Activated T-cell treated with anti-CD3 and anti-CD28 coated beads for 48 hours (primary cell): ENCODE measurements at places on chromosomes 6 and 20.

DNA sequence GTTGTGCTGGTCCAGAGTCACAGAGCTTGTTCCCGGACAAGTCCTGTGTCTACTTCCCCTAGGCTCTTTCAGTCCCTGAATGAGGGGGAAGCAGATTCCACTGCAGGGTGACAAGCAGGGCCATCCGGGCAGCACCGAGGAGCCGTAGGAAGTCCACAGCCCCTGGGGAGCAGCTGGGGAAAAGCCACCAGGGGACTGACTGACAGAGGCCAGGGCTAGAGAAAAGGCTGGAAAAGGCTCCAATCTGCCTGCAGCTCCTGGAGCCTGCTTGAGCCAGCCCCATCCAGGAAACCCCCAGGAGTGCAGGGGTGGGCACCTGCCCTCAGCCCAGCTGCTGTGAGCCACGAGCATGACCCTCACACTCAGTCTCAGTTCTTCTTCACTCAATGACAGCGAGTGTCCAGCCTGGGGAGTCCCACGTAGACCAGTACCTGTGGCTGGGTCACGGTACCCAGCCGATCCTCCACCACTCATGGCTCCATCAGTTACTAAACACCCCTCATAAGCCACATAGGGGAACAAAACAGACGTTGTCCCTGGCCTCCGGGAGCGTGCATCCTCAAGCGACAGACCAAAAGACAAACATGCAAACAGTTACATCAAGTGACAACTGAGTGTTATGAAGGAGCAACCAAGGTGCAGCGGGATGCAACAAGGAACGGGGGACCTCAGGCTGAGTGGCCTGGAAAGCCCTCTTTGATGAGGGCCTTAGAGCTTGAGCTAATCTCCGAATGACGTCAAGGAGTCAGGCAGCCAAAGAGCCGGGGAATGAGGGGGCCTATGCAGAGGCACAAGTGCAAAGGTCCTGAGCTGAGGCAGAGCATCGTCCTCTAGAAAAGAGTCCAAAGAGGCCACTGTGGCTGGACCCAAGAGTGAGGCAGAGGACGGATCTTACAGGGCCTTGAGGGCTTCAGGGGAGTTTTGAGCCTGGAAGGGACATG, 24.8 kb upstream of the VSTM2L start:
- DNase-seq: no peak

GRCh38 chr6:157314705-157315321, 8.5 kb downstream of the TMEM242 start:
- DNase-seq: no peak

DNA sequence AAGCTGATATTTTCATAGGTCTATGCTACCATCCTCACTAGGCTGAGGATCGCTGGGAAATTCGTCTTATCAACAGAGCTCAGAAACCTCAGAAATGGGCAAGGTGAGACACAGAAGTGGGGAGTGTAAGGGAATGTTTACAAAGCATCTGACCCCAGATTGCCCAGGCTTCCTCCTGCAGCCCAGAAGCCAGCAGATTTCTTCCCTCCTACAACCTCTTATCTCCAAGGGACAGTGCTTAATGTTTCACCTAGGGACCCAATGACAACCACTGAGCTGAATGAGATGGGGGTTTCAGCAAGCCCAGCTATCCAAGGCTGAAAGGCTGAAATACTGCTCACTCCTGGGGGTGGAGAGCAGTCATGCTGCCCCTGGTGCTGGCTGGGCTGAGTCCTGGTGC, 52.4 kb upstream of the TBC1D7 start:
- no peak for DNase-seq

DNA sequence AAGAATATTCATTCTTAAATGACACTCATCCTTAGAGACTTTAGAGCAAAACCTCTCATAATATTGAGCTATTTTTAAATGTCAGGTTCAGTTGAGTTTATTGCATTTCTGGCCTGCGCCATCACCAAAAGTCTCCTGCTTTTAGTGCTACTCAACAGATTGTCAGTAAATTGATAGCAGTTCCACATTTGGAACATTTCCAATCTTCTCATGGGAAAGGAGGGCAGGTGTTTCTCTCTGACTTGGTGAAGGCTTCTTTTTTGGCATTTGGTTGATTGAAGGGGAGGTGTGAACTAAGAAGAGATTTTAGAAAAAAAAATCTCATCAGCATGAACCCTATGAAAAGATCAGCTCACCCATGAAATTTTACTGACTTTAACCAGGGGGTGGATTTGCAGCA, 125.9 kb upstream of the INSM1 start:
- DNase-seq: no peak

- no peak for DNase-seq
These were observed 246.0 kb upstream of the RUNX2 start for GRCh38 chr6:45082091-45082490.

- no peak for DNase-seq
These were observed 671.2 kb downstream of the COL12A1 start for GRCh38 chr6:74534465-74535211.
